Right renal pelvis (tissue), 4 donors: ENCODE measurements at places on chromosomes 7 and 10.

DNA sequence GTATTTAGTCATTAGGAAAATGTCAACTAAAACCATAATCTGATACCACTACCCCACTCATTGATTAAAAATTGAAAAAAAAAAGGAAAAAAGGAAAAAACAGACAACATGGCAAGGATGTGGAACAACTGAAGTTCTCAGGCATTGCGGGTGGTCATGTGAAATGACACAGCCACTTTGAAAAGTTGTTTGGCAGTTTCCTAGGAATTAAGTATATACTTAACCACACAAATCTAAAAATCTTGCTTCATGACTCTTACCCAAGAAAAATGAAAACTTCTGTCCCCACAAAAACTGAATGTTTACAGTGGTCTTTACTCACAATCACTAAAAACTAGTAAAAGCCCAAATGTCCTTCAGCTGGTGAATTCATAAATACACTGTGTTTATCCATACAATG, 254.5 kb downstream of the AHR start:
- DNase-seq: no peak

GRCh38 chr7:101838837-101839483, 21.5 kb downstream of the CUX1 start:
- DNase-seq: no peak

DNA sequence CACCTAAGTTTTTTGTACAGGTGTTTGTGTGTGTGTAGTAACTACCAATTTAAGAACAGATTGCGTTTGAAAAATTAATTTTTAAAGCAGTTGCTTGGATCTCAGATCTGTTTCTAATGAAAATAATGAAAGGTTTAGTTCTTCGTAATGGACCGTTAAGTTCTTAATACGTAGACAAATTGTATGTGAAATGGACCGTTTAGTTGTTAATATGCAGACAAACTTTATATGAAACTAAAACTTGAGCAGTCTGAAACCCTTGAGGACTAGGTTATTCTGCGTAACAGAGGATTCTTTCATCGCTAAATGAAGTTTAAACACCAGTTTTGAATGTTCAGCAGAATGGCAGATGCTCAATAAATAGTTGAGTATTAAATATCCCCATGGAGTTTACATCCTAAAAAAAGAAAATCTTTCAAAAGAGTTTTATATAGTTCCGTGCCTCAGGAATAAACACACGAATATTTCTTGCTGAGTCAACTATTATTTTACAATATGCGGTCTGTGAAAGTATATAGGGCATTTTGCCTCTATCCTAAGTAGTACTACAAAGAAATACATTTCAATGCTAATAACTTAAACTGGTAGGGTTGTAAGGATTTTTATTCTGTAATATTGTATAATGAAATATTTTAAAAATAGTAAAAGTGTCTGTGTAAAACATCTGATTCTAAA, 1.2 kb downstream of the DBF4 start:
- DNase-seq: no peak

DNA sequence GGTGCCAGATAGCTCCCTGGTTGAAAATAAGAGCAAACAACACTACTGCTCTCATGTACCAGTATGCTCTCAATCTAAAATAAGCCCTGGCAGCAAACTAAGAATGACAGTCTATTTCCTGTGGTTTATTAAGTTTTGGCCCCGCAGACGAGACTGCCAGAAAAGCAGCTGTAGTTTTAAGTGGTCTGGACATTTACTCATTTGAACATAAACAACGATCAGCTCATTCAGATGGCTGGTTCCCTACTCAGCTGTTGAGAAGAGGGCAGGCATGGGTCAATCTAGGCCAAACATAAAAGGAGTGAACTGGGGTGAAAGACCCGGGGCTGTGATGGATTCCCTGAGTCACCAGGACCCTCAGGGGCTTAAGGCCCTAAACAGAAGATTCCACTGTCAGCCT, 4.5 kb downstream of the TRIL start:
- DNase-seq: no peak
